ENCODE measurements at places on chromosomes 5 and 9. TPM values are rescaled to one million over a fixed set of nuclear protein-coding genes. Genes with fewer than 3 reads are reported as not detected.

PPP6C gene
- 32.9 TPM for total RNA-seq

AQP7 gene
- 0.27 TPM for total RNA-seq

PCDHGC5 gene
- not detected for total RNA-seq

LECT2 gene
- not detected for total RNA-seq

COL27A1 gene
- 0.87 TPM for total RNA-seq

TIMD4 gene
- 2.0 TPM for total RNA-seq

OR1K1 gene
- not detected for total RNA-seq

PCDHB13 gene
- not detected for total RNA-seq

IL4 gene
- total RNA-seq = not detected

FST gene
- 0.99 TPM for total RNA-seq

DNA sequence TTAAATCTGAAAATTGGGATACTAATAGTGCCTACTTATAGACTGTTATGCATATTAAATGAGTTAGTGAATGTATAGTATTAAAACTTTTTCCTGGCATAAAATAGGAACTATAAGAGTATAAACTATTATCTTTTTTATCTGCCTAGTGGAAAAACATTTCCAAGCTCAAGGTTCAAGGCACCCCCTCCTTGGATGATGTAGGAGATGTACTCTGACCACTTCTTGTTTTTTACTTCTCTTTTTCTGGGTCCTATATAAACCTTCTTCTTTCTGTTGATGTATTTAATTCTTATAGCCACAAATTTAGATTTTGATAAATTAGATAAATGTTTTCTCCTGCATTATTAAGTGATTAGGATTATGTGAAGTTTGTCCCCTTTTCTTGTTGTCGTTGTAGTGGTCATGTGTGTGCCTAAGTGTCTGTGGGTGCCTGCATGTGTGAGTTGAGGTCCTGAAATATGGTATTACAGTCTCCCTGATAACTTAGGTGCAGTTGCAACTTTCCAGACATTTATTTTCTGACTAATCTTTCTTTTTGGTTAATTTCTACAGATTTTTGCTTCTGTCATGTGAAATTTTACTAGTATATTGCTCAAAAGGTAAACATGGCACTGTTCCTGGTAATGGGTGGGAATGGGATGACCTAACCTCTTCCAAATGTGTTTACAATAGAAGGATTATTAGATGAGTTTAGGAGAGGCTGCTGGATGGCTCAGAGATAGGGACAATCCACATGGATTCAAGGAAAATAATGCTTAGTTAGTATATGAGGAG, 160.8 kb upstream of the CDKN2B start:
- DNase-seq = no peak

DNA sequence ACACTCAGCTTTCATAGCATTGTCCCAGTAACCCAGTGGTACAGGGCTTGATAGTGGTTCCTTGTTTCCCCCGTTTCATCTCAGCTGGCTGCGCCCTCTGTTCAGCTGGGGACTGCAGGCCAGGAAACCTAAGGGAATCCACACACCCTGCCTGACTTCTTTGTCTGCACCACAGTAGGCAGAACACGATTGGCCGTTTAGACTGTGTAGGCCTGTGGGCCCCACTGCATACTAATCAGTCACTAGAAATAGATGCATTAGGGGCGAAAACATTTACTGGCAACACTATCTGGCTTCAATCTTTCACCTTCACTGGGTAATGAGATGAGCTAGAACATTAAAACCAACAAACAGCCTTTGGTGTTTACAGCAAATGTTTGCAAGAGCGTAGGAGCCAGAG, 512.7 kb upstream of the BRINP1 start:
- DNase-seq = no peak

DNA sequence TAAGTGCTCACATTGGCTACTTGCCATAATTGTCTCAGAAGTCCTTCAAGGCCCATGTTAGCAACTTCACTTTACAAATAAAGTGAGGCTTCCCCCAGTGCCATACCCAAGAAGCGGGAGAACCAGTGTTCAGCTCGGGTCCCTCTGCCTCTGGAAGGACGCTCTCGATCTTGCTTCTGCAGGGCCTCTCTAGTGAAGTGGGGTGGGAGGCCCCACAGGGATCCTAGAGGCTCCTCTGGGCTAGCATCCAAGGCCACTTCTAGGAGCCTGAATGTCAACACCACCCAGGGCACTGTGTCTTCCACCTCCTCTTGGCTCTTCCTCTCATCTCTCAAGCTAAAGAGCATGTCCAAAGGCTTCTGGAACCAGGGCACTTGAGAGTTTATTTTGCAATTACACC, 282.5 kb downstream of the GADD45G start:
- DNase-seq = no peak

- no peak for DNase-seq
These were observed 232.6 kb downstream of the EPB41L4A start for GRCh38 chr5:112186401-112186990.

DNA sequence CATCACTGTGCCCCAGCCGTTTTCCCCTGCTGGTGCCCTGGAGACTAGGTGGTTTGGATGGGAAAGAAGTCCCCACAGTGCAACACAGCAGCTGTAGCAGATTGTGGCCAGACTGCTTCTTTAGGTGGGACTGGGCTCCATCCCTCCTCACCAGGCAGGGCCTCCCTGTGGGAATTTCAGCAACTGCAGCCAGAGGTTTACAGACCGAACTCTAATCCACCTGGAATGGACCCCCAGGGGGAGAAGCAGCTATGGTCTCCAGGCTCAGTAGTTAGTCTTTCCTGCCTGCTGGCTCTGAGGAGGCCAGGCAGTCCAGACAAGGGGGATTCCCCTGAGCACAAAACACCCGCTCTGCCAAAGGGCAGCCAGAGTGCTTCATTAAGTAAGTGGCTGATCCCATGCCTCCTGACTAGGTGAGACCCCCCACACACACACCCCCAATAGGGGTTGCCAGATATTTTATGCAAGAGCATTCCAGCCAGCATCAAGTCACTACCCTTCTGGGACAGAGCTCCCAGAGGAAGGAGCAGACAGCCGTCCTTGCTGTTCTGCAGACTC, 188.9 kb downstream of the SGCD start:
- DNase-seq = no peak

GRCh38 chr5:166497496-166498104, 1793.8 kb upstream of the WWC1 start:
- DNase-seq = no peak

- no peak for DNase-seq
These were observed 102.2 kb downstream of the SNX18 start for GRCh38 chr5:54619731-54620130.

GRCh38 chr5:125413496-125414274, 667.2 kb upstream of the ZNF608 start:
- no peak for DNase-seq

- no peak for DNase-seq
These were observed 538.3 kb upstream of the PTGER4 start for GRCh38 chr5:40141418-40141817.

GRCh38 chr5:145668714-145669113, 166.4 kb downstream of the PRELID2 start:
- no peak for DNase-seq

- DNase-seq = no peak
These were observed 69.2 kb upstream of the RPS23 start for GRCh38 chr5:82347201-82347865.

- DNase-seq = no peak
These were observed 111.8 kb downstream of the COL23A1 start for GRCh38 chr5:178478370-178478769.

DNA sequence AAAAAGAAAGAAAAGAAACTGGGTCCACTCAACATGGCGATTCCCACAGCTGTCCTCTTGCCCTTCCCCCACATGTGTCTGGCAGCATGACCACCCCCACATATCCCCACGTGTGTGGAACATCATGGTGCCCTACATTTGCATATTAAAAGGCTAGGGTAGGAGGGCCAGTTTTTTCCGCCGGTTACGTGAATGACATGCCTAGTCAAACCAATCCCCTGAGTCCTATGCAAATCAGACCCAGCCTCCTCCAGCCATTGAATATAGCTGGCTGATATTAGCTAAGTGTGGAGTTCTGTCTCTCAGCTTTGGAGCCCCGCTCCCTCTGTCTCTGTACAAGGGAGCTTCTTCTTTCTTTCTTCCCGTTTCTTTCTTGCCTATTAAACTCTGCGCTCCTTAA, 33.0 kb upstream of the CCDC112 start:
- DNase-seq = no peak

DNA sequence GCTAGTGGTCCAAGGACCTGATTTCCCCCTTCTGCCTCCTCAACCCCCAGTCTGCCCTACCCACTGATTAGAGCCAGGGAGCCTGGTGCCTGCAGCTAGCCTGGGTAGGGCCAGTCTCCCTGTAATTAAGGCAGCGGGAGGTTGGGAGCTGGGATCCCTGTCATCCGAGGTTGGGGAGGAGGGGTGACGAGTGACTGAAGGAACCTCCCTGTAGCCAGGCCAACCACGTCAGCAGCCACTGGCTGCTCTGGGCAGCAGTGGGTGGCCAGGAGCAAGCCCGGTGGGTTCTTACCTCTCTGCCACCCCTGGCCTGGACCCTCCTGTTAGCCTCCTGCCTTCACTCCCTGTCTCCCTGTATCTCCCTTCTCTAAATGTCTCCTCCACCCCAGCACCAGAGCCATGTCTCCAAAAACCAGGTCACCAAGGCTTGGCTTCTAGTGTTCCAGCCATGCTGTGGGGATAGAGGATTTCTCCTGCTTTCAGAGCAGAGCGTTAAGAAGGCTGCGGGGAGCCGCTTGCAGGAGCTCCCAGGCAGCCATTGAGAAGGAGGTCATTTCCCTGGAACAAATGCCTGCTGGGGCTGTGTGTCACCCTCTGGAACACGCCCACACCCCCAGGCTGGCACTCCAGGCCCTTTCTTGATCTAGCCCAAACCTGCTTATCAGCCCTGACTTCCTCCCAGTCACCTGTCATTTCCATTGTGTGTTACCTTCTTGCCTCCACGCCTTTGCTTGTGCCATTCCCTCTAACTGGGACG, 65.0 kb upstream of the GGTA1 start:
- no peak for DNase-seq

GRCh38 chr5:171945066-171945465, 61.4 kb downstream of the FBXW11 start:
- no peak for DNase-seq

Measured in CD4-positive, alpha-beta T cell (primary cell).